ENCODE measurements at places on chromosomes 1 and 21.

DNA sequence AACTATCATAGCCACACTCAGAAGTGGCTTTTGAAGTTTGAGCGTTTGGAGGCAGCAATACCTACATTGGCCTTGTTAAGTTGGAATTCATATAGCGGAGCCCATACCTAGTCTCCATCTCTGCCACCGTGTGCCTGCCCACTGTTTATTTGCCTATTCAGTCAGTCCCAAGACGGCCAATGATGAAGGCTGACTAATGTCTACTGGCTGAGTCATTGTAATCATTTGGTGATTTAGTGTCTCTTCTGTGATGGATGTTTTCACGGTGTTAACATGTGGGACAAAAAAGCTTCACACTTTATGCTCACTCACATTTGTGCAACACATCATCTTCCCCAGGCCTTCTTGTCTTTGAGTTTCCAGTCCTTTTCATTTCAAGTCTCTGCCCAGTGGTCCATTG lies 92.6 kb upstream of the PBX1 start:
- no peak for DNase-seq

DNA sequence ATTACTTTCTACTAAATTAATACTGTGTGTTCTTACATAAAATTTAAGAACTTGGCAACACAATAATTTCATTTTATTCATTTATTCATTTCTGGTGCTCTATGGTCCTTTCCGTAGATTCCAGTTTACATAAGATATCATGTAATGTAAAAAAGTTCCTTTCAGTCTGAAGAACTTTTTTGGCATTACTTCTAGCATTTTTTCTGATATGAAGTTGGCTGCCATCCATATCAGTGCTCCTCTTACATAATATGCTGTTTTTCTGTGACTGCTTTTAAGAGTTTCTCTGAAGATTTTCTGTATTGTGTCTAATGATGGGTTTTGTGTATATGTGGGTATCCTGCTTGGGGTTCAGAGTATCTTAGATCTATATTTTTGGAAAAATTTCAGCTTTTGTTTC lies 34.8 kb downstream of the LIN9 start:
- no peak for DNase-seq

DNA sequence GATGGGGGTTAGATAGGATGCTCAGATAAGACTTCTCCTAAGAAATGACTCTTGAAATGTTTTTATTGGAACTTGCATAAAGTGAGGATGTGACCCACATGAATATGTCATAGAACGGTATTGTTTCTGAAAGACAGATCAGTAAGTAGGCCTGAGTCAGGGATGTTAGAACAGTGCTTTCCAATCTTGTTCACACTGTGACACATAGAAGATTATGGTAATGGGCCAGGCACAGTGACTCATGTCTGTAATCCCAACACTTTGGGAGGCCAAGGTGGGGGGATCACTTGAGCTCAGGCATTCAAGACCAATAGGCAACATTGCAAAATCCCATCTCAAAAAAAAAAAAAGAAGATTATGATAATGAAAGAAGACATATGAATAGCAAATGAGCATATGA lies 32.9 kb downstream of the FMO4 start:
- no peak for DNase-seq

GRCh38 chr1:201560328-201561194 lies 21.6 kb downstream of the NAV1 start:
- DNase-seq, result no peak

- DNase-seq, result no peak
These were observed 53.0 kb downstream of the CRB1 start for GRCh38 chr1:197320991-197321531.

DNA sequence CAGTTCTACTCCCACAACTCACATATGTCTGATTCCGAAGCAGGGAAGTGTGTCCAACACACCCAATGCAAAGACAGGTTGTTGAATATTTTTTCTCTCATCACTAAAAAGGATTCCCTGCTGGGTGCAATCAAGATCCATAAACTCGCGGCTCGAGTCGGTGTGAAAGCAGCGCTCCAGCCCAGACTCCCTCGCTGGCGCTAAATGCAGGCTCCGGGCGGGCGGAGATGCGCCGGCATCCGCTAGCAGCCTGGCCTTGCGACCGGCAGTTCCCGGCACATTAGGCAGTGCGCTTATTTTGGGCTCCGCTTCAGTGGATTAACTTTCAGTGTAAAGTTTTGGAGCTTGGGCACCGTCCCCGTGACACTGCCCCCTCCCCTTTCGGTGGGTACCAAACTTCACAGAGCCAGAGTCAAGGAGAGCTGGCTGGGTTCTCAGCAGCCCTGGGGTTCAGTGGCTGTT lies 87.7 kb upstream of the POU3F1 start:
- no peak for DNase-seq

- DNase-seq, result no peak
These were observed 35.3 kb downstream of the TMEM50B start for GRCh38 chr21:33444499-33444898.

GRCh38 chr1:106998431-106999002 lies 58.0 kb upstream of the PRMT6 start:
- no peak for DNase-seq

GRCh38 chr1:91777630-91778300 lies 108.2 kb downstream of the TGFBR3 start:
- DNase-seq, result no peak

DNA sequence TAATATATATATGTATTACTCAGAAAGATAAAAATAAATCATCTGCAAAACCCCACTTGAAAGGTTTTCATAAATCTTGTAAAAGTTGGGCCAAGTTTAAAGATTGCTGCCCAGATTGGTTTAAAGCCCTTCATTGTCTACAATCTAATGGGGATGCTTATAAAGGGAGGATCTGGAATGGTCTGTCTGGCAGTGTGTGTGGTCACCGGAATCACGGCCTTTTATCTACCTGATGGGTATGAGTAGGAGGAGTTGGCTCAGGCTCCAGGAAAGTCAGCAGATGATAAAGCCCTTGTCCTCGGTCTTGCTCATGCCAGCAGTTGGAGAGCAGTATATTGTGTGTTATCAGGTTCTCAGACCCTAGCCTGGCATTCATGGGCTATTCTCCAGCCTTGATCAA lies 197.7 kb downstream of the ROR1 start:
- DNase-seq, result no peak

GRCh38 chr1:208201229-208201628 lies 43.0 kb downstream of the PLXNA2 start:
- DNase-seq, result no peak

All from stimulated activated CD8-positive, alpha-beta memory T cell treated with anti-CD3 and anti-CD28 coated beads, Interleukin-4, amount 100 ng/mL, for 1 hour (primary cell).